T-helper 2 cell treated with Interferon-gamma antibody and Interleukin-4, amounts not matched to agents 100 ng/mL and 5 ng/mL, for 36 hours (primary cell): ENCODE measurements at places on chromosomes 16 and 17. TPM values are rescaled to one million over a fixed set of nuclear protein-coding genes. Genes with fewer than 3 reads are reported as not detected.

Gene MYL4
- total RNA-seq = not detected in 2 replicates

Gene TMC5
- not detected in 2 replicates for total RNA-seq

Gene CFAP20
- 43.8 and 44.3 TPM in 2 replicates for total RNA-seq

Gene GCGR
- 0.07 TPM in 1 of 2 replicates, not detected in the other for total RNA-seq

Gene ALDH3A1
- not detected in 2 replicates for total RNA-seq

Gene SLFN12
- total RNA-seq = 12.5 and 14.2 TPM in 2 replicates

Gene SRP68
- 107 and 112 TPM in 2 replicates for total RNA-seq

Gene ENDOV
- total RNA-seq = 17.6 TPM in 2 replicates

Gene PIK3R5
- 56.2 and 58.8 TPM in 2 replicates for total RNA-seq

Gene MT1H
- 1.7 and 4.8 TPM in 2 replicates for total RNA-seq

Gene MYADML2
- not detected in 2 replicates for total RNA-seq

Gene TVP23B
- 30.3 and 32.4 TPM in 2 replicates for total RNA-seq

Gene TNFSF12
- 66.6 and 67.0 TPM in 2 replicates for total RNA-seq

Gene NPB
- total RNA-seq = 0.11 and 0.48 TPM in 2 replicates

Gene WFDC1
- not detected in 2 replicates for total RNA-seq

Gene ASIC2
- not detected in 2 replicates for total RNA-seq
